GOT3 (cell line): ENCODE measurements at places on chromosomes 2 and 18.

- no peak for DNase-seq
These were observed 43.8 kb downstream of the AGFG1 start for GRCh38 chr2:227515742-227516141.

GRCh38 chr2:153635494-153635893 lies 156.9 kb upstream of the RPRM start:
- no peak for DNase-seq

DNA sequence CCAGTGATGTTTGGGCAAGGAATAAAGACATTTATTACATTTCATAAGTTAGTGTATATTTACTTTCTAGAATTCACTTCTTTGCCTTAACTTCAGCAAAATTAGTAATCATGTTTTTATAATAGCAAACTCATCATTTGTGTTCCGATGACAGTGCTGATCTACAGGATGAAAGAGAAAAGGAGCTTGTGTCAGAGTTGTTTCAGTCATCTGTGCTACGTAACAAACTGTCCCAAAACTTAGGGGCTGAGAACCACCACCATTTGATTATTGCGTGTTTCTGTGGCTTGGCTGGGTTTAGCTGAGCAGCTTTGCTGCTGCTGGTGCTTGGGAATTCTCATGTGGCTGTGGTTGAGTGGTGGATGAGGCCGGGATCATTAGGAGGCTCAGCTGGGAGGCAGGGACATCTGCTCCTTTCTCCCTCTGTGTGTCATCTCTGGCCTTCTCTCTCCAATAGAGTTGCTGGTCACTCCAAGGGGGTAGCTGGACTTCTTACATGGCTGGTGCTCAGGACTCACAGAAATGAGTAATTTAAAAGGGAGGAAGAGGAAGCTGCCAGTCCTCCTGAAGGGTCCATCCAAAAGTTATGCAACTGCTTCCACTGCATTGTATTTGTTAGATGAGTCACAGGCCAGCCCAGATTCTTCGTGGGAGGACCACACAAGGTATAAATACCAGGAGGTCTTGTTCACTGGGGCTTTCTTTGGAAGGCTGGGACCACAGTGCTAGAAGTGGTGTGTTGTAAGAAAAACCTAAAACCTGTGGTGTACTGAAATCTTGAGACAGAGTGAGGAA lies 43.4 kb upstream of the HAAO start:
- peak; percentile 42 for DNase-seq

DNA sequence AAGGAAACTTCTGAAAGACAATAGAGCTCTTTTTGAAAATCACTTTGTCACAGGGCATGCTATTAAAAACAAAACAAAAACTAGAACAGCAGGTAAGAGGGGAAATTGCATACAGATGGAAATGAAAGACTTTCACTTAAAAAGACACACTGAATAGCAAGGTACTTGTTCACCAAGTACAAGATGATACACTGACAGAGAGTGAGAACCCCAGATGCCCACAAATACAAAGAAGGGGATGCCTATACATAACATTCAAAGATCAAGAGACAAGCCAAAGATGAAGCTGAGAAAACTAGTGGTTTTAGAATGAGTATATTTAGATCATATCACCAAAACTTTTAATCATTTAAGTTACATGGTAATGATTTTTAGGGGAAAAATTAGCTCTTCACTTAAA lies 60.7 kb downstream of the ASXL2 start:
- no peak for DNase-seq

DNA sequence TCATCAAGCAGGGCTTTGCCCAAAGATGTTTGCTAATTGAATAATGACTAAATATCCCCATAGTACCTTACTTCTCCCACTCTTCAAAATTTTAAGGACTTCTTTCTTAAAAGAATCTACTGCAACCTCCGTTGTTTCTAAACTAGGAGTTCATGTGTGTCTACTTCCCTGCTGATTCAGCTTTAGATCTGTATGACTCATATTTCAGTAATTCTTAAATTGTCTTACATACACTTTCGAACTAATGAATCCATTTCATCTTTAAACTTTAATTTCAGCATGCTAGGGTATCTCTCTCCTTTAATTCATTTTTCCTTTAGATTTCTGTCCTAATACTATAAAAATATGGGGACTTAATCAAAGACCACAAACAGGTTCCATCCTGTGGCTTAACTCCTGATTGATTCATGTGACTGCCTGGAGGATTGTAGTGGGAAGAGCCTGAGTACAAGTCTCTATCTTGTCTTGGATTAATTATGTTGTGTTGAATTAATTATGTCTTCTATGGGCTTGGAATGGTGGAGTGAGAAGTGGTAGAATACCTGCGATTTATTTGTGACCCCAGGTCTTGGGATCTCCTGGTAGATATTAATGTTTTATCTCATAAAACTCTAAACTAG lies 24.9 kb upstream of the COL5A2 start:
- DNase-seq = no peak

- DNase-seq = no peak
These were observed 26.5 kb upstream of the CHST9 start for GRCh38 chr18:27211569-27211968.

DNA sequence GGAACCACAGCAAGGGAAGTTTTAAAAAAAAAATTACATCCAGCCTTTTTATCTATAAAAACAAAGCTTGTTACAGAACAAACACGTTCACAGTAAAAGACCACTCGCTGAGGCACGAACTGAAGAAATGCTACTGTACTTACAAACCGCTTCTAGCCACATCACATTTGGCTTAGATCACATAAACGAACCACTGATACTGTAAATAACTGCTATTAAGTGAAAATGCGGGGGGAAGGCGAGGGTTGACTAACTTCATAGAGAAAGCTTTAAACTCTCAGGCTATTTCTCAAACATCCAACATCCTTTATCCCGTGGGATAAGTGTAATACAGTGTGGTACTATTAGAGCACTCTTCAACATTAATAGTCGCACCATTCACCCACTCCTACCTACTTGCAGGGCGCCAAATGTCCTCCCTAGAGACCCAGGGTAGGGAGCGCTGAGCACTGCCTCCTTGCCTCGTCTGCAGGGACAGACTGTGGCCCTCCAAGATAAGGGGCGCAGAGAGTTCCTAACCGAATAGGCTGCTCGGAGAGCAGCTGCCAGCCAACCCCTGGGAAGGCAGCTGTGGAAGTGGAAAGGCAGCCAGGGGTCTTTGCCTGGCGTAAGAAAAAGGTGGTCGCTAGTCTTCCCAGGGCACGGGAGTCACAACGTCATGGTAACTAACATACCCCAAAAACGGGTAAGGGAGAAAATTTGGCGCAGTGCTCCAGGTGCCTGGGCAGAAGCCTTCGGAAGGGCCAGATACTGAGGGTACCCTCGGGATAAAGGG lies 854 bp downstream of the GPR155 start:
- DNase-seq = no peak

DNA sequence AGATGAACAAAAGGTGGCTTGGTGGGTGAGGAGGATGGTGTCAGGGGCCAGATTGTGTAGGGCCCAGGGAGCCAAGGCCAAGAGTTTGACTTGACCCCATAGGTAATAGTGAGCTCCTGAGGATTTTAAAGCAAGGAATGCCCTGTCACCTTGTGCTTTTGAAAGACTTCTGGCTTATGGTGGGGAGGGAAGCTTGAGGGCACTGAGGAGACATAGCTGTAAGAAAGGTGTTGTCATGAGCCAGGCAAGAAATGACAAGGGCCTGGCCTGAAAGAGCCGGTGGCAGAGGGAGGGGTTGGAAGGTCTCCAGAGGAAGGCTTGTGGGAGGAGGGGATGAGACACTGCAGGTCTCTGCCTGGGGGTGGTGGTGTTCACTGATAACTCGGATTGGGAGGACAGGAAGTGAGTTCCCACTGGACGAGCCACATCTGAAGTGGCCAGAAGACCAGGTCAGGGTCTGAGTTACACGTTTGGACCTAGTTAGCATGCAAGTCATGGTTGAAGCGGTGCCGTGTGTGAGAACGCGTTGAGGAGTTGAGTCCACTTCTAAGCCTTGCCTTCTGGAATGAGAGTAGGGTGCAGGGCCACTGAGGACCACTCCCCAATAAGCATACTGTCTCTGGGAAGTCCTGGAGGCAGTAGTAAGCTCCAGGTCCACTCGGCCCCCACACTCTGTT lies 64.3 kb downstream of the TET3 start:
- no peak for DNase-seq

DNA sequence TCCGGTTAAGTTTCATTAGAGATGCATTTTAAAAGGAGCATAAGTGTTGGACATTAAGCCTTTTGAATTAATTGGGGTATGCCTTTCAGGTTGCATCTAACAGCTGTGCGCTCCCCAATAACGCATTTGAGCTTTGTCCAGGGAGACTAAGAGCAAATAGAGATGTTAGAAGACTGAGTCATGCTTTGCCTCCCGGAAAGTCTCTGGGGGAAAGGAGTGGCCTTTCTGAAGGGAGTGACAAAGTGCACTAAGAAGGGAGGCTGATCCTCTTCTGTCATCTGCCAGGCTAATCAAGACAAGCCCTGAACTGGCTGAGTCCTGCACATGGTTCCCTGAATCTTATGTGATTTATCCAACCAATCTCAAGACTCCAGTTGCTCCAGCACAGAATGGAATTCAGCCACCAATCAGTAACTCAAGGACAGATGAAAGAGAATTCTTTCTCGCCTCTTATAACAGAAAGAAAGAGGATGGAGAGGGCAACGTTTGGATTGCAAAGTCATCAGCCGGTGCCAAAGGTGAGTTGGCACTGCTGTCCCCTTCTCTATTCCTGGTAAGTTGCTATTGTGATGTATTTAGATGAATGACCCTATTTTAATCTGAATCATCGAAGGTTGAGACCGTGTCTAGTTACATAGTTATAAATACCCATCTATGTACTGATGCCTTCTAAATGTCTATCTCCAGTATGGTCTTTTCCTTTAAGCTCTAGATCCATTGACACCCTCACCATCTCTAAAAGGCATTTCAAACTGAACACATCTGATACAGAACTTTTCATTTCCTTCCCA lies 12.1 kb downstream of the TTL start:
- no peak for DNase-seq

DNA sequence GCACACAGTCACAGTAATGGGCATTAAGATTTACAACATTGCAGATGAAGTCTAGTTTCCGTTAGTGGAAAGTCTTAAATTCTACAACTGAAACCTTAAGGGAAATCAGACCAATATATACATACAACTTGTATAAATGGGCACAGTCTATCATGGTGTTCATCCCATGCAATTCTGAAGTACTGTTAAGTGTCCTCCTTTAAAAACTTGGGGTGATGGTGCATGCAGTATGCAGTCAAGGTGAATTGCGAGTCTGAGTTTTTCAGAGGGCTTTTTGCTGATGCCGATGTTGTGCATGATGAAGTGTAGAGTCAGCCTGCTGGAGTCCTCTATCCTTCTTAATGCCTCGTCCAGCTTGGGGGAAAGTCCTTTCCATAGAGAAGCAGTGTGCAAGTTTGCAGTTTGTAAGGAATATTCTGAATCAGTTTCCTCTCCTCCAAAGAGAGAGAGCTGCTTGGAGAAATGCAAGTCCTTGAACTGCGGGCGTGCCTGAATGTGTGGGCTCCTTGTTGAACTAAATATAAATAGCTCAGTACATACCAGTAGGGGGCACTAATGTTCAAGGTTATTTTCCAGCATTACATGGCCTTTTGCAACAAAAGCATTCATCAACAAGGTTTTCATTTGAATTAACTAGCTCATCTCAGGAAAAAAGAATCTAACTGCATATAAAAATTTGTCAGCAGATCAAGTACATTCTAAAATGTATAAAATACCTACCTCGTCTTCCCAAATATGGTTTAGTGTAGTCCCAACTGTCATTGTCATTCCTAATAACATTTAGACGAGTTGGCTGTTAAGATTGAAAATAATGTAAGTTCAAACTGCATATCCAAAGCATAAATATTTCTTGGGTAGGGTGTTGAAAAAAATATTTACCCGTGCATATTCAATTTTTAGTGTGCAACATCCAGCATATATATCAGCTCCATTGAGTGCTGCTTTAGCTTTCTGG lies 21.3 kb downstream of the HNRNPLL start:
- DNase-seq = no peak

DNA sequence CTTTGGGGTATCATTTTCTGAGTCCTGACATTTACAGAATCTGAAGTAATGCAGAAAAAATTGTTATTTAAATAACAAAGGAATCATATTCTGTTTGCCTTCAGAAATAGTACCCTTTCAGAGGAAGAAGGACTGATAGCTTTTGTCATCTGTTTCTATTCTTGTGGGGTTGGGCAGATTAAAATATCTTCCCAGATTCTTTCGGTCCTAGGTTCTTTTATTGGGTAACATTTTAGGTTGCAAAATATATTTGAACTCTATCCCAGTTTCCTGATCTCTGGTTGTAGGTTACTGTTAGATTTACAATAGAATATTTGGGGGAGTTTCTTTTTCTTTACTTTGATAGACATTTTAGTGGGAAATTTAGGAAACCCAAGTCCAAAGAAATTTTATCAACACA lies 550.5 kb downstream of the SPAG16 start:
- no peak for DNase-seq

DNA sequence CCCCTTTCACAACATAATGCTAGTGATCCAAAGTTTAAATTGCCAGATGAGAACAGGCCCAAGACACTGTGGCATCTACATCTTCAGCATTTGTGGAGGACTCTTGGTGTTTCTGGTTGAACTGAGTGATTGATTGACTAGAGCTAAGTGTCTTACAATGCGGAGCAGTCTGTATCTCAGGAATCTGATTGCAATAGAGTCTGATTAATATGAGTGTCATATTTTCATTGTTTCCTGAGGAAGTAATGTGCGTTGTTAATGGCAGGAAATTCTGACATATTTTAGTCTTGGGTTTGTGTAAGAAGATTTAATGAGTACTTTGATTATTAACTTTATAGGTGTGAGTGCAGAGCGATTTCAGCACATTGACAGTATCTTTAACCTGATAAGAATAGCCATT lies 82.0 kb upstream of the PROKR1 start:
- no peak for DNase-seq

GRCh38 chr2:199778655-199779054 lies 72.3 kb downstream of the FTCDNL1 start:
- DNase-seq = no peak

DNA sequence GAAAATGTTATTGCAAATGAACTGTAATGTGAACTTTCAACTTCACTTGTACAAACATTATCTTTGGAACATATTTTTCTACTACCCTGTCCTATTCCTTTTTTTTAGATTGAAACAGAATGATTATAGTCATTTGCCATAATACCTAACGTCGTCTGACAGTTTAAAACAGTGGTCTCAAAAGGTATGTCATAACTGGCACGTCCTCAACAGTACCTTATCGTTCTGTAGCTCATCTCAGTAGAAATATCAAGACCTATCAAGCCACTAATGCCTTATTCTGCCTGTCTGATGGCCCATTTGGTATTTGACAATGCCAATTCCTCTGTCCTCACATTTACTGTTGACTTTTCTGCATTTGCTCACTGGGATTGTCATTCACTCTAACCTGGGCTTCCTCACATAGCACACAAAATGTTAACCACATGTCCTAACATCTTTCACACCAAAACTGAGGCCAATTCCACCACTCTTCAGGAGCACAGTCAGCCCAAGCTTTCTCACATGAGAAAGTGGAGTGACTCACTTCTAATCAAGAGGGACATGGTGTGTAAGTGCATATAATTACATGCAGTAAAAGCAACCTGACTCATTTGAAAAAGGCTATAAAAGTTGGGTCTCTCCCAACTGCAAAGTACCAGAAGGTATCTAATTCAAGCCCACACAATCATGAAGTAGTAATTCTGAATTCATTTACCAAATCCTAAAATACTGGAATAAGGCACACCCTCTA lies 34.8 kb downstream of the DNER start:
- no peak for DNase-seq
